ENCODE measurements at places on chromosomes 13 and 19. TPM values are rescaled to one million over a fixed set of nuclear protein-coding genes. Genes with fewer than 3 reads are reported as not detected.

GRCh38 chr13:35216131-35216530, 260.4 kb downstream of the MAB21L1 start:
- no peak for DNase-seq

DNA sequence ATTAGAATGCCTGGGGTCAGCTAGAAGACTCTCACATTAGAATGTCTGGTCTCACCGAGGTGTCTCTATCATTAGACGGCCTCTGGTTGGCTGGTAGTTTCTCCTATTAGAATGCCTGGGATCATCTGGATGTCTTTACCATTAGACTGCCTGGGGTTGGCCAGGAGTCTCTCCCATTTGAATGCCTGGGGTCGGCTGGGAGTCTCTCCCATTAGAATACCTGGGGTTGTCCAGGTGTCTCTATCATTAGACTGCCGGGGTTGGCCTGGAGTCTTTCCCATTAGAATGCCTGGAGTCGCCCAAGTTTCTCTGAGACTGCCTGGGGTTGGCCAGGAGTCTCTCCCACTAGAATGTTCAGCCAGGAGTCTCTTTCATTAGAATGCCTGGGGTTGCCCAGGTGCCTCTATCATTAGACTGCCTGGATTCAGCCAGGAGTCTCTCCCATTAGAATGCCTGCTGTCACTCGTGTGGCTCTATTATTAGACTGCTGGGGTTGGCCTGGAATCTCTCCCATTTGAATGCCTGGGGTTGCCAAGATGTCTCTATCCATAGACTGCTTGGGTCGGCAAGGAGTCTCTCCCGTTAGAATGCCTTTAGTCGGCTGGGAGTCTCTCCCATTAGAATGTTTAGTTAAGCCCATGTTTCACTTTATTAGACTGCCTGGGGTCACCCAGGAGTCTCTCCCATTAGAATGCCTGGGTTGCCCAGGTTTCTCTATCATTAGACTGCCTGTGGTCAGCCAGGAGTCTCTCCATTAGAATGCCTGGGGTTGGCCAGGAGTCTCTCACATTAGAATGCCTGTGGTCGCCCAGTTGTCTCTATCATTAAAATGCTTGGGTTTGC, 1467.8 kb downstream of the UQCRFS1 start:
- DNase-seq: no peak

- no peak for DNase-seq
These were observed 1077.6 kb downstream of the DIAPH3 start for GRCh38 chr13:59086147-59086546.

- no peak for DNase-seq
These were observed 7.4 kb downstream of the SIGLEC8 start for GRCh38 chr19:51450730-51451307.

SYCN gene
- polyA plus RNA-seq: not detected
